NCI-H1105 treated with DMSO at 0.1 percent for 48 hours (cell line): ENCODE measurements at places on chromosomes 11 and 22.

DNA sequence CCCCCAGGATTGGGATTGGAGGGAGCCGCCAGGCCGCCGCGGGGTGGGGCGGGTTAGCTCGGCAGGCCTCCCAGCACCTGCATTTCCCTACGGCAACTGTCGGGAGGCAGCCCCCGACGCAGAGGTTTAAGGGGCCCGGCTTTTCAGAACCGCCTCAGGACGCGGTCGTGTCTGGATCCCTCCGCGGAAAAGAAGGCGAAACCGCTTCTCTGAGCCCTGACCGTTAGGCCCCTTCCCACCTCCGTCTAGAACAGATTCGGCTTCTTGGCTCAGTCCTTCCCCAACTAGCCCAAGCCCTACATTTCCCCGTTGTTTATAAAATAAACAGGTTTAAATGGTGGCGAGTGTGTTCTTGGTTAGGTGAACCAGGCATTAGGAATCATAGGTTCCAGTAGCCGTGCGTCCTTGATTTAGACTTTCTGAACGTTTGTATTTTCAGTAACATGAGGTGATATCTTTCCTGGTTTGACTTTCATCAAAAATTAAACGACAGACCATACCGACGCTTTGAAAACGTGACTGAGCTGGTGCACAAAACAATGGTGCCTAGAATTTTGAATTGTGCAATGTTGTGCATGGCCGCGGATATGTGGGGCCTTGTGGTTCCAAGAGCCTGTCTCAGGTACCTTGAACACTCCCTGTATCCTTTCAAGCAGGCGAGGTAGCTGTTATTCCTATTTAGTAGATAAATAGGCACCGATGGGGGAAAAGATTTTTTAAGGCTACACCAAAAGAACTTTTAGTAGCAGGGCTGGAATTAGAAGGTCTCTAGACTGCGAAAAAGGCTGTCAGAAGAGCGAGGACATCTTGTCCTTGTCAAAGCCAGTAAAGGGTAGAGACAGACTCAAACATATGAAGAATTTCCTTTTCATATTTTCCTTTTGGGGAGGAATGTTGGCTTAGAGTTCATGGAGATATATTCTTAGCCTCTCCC is 1.2 kb upstream of the HSPA8 start:
- DNase-seq: peak; percentile 81

DNA sequence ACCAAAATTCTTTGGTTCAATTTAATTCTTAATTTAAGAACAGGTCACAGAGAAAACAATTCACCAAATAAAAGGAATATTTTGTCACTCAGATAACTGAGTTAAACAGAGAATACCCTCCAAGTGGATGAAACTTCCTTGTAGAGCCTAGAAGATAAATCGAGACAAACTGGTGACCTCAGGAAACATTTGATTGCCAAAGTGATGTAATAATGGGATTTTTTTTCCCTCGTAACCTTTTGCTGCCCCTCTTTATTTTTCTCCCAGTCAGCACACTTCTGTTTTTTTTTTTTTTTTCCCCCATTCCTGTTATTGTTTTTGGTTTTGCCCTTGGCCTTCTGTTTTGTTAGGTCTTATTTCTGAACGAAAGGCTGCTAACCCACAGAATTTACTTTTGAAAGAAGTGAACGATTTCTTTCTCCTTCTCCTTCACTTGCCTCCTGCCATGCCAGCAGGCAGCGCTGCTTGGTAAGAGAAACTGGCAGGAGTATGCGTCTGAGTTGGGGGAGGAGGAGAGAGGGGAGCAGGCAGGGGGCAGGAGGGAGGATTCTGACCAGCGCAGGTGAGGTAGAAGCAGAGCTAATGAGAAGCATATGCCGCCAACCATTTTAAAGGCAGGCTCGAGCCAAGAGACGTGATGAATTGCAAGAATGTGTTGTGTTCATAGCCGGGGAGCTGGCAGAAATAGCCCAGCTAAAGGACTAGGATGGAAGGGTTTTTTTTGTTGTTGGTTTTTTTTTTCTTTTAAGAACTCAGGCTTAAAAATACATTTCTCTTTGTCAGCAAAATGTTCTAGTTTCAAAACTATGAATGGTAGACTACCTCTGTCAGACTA is 121.9 kb upstream of the MTMR2 start:
- DNase-seq: peak; percentile 31

GRCh38 chr11:31810779-31811647 is at the start of gene PAX6:
Gene PAX6 (minus strand): TSS chr11:31811322. CDS start chr11:31806411, 4,911 bp downstream.
- DNase-seq: peak; percentile 89

DNA sequence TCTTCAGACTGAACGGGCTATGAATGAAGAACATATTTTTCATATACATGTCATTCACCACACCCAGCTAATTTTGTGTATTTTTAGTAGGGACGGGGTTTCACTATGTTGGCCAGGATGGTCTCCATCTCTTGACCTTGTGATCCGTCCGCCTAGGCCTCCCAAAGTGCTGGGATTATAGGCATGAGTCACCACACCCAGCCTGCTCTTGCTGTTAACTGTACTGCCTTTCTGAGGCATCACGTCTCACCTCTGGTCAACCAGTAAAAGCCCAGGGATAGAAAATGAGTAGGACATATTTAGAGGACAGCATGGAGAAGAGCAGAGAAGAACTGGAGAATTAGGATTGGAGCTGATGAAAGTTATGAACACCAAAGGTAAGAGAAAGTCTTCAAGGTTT is 55.6 kb downstream of the APOL3 start:
- DNase-seq: no peak

GRCh38 chr22:32644252-32645100 is 157.0 kb upstream of the TIMP3 start:
- no peak for DNase-seq
